ENCODE measurements at places on chromosomes 6 and 20.

DNA sequence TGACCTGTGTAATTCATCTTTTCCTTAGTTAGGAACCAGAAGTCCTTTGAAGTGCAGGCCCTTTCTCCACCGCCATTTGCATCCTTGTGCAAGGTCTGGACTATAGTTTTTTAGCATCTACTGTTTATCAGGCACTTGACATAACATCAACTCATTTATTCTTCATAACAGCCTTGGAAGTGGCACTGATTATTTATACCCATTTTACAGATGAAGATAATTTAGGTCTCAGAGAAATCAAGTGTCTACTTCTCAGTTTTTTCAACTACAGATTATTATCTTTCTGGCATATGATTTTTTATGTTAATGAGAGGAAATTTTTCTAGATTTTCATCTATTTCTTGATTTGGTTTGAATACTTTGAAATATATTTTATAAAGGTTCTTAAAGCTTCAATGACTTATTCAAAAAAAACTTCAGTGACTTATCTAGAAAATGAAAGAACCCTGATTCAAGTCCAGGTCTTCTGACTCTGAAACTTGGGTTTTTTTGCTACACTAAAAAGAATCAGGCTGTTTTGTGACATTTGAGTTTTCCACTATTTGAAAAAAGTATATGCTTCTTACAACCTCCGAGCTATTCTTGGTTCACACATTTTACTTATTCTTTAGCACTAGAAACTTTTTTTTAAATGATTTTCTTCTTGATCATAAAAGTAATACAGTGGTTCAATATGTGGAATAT lies 3.1 kb upstream of the UBE2J1 start:
- no peaks in the 10 kb centered on the region for H3K27me3 ChIP-seq
- H3K27ac ChIP-seq = no peak overlapping the region

- no peak overlapping the region for H3K27ac ChIP-seq
- H3K36me3 ChIP-seq = peaks cover 1% of the 10 kb centered on the region
- peaks cover 7% of the 10 kb centered on the region for H3K27me3 ChIP-seq
- H3K4me1 ChIP-seq = peaks cover 7% of the 10 kb centered on the region
These were observed 67.6 kb downstream of the BLOC1S5 start for GRCh38 chr6:7996538-7997111.

GRCh38 chr6:3915076-3915791 lies 66.1 kb downstream of the FAM50B start:
- no peak for DNase-seq
- no peak overlapping the region for H3K27ac ChIP-seq
- peaks cover 7% of the 10 kb centered on the region for H3K27me3 ChIP-seq
- no peaks in the 10 kb centered on the region for H3K36me3 ChIP-seq
- H3K4me1 ChIP-seq = peaks cover 12% of the 10 kb centered on the region

GRCh38 chr6:147279427-147279826 lies 75.2 kb downstream of the STXBP5 start:
- no peaks in the 10 kb centered on the region for H3K27me3 ChIP-seq
- no peak overlapping the region for H3K27ac ChIP-seq
- DNase-seq = no peak

DNA sequence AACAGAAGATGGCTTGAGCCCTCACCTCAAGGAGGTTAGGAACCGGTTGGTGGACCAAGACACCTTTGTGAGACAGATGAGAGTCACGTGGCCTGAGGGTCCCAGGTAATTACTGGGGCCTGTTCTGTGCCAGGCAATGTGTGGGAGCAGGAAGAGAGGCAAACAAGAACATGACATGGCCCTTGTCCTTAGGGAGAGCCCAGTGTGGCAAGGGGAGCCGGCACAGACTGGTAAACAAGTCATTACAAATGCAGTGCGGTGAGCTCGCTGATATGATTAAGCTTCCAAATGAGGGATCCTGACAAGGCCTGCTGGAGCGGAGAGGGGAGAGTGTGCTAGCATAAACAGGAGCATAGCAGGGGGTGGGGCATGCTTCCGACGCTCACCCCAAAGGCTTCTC lies 55.6 kb downstream of the ZNF831 start:
- H3K27me3 ChIP-seq = peaks cover 61% of the 10 kb centered on the region
- H3K4me1 ChIP-seq = peaks cover 21% of the 10 kb centered on the region
- no peak for DNase-seq
- no peak overlapping the region for H3K27ac ChIP-seq
- no peak overlapping the region for H3K4me3 ChIP-seq

DNA sequence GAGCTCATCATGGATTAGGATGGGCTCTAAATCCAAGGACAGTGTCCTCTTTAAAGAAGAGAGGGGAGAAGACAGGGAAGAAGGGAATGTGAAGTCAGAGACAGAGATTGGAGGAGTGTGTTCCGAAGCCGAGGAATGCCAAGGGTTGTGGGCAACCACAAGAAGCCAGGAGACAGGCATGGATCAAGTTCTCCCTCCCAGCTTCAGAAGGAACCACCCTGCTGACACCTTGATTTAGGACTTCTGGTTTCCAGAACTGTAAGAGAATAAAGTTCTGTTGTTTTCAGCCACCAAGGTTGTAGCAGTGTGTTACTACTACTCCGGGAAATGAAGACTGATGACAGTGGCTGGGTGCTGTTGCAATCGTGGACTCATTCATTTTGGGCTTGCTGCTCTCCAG lies 120.1 kb downstream of the RPS12 start:
- peaks cover 8% of the 10 kb centered on the region for H3K27me3 ChIP-seq
- peaks cover 12% of the 10 kb centered on the region for H3K4me1 ChIP-seq
- no peak overlapping the region for H3K27ac ChIP-seq
- no peak for DNase-seq

DNA sequence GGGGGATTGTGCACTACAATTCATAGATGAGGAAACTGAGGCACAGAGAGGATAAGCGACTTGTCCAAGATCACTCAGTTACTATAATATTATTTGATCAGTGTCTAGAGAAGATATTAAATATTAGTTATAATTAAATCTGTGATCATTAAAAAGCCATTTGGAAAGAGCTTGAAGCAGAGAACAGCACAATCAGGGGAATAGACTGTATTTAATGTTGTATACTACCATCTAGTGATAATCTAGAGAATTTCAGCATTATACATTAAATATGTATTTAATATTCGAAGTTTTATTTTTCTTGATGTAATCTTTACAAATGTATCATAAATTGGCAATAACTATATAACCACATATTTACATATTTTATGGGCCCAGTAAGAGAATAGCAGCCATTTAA lies 20.1 kb upstream of the MTCL3 start:
- peaks cover 3% of the 10 kb centered on the region for H3K27me3 ChIP-seq
- DNase-seq = no peak
- no peaks in the 10 kb centered on the region for H3K4me1 ChIP-seq
- H3K36me3 ChIP-seq = no peaks in the 10 kb centered on the region

DNA sequence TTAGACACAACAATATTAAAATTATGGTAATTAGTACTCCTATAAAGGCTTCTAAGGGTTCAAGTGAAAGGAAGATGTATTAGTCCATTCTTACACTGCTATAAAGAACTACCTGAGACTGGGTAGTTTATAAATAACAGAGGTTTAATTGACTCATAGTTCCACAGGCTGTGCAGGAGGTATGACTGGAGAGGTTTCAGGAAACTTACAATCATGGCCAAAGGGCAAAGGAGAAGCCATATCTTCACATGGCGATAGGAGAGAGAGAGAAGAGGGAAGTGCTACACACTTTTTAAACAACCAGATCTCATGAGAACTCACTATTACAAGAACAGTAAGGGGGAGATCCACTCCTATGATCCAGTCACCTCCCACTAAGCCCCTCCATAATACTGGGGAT lies 52.9 kb downstream of the TINAG start:
- H3K4me1 ChIP-seq = no peaks in the 10 kb centered on the region
- DNase-seq = no peak
- no peaks in the 10 kb centered on the region for H3K36me3 ChIP-seq
- no peaks in the 10 kb centered on the region for H3K27me3 ChIP-seq
- H3K27ac ChIP-seq = no peak overlapping the region
- H3K4me3 ChIP-seq = no peak overlapping the region

GRCh38 chr6:136846046-136846445 lies 23.7 kb downstream of the PEX7 start:
- H3K4me3 ChIP-seq = no peak overlapping the region
- H3K4me1 ChIP-seq = peaks cover 3% of the 10 kb centered on the region
- DNase-seq = no peak
- no peak overlapping the region for H3K27ac ChIP-seq
- H3K27me3 ChIP-seq = no peaks in the 10 kb centered on the region
- H3K36me3 ChIP-seq = peaks cover 35% of the 10 kb centered on the region

- peaks cover 3% of the 10 kb centered on the region for H3K4me1 ChIP-seq
- H3K4me3 ChIP-seq = no peak overlapping the region
- no peaks in the 10 kb centered on the region for H3K27me3 ChIP-seq
- DNase-seq = no peak
- peaks cover 7% of the 10 kb centered on the region for H3K36me3 ChIP-seq
These were observed 13.6 kb downstream of the LRRC73 start for GRCh38 chr6:43496370-43497128.

GRCh38 chr6:71533939-71534379 lies 245.3 kb downstream of the OGFRL1 start:
- no peak overlapping the region for H3K27ac ChIP-seq
- no peaks in the 10 kb centered on the region for H3K36me3 ChIP-seq
- H3K4me1 ChIP-seq = peaks cover 13% of the 10 kb centered on the region
- no peaks in the 10 kb centered on the region for H3K27me3 ChIP-seq

DNA sequence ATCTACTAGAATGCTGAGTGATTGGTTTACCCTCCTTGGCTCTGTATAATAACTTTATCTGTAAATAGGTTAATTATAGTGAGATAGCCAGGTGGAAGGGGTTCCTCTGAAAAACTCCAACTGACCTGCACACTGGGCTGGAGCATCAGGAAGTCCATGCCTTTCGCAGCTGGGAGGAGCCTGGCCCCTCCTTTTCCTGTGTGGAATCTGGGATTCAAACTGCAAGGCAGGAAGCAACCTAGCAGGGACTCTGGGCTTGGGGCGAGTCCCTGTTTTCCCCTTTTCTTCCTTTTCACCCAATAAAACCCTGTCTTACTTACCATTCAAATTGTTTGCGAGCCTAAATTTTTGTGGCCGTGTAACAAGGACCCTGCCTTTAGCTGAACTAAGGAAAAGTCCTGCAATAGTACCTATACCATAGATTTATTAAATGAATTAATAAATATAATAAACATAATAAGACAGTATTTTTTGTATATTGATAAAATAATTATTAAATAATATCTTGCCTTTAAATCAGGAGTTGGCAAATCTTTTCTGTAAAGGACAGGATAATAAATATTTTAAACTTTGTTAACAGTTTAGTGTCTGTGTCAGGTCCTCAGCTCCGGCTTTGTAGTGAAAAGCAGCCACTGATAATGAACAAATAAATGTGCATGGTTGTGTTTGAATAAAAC lies 406.2 kb upstream of the MMS22L start:
- H3K4me1 ChIP-seq = no peaks in the 10 kb centered on the region
- DNase-seq = no peak
- no peak overlapping the region for H3K27ac ChIP-seq
- no peaks in the 10 kb centered on the region for H3K36me3 ChIP-seq

- DNase-seq = no peak
- no peak overlapping the region for H3K27ac ChIP-seq
- H3K36me3 ChIP-seq = no peaks in the 10 kb centered on the region
- peaks cover 79% of the 10 kb centered on the region for H3K27me3 ChIP-seq
- H3K4me1 ChIP-seq = peaks cover 11% of the 10 kb centered on the region
These were observed 79.0 kb downstream of the PSMG4 start for GRCh38 chr6:3337521-3338350.

GRCh38 chr6:11208267-11208666 lies 24.2 kb downstream of the NEDD9 start:
- no peak overlapping the region for H3K27ac ChIP-seq
- H3K36me3 ChIP-seq = peaks cover 21% of the 10 kb centered on the region
- peaks cover 2% of the 10 kb centered on the region for H3K27me3 ChIP-seq
- DNase-seq = no peak

DNA sequence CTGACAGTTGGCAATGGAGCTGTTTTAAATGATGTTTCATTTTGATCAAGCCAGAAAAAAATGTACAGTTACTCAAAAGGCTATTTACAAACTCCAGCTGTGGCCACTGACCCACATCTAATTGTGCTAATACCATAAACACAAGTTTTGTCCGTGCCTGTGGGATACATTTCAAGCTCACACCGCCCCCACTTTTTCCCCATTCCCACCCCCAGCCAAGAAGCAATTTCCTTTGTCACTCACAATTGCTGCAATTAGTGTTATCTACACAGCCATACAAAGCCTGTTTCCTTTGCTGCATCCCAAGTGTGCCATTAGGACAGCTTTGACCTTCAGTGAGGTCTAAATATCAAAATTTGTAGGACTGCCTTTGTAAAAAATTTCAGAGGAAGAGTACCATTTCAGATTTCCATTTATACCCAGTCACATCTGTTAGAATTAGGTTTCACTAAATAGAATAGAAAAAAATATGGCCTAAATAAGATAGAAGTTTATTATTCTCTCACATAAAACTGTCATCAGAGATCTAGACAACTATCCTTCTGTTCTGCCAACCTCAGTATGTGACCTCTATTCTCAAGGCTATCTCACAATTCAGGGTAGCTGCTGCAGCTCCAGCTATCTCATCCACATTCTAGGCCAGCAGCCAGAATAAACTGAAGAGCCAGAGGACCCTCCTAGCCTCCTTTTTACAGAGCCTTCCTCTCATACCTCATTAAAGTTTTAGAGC lies 202.6 kb downstream of the NFATC2 start:
- DNase-seq = no peak
- no peaks in the 10 kb centered on the region for H3K4me1 ChIP-seq
- no peaks in the 10 kb centered on the region for H3K36me3 ChIP-seq
- H3K27me3 ChIP-seq = peaks cover 7% of the 10 kb centered on the region
- no peak overlapping the region for H3K27ac ChIP-seq
- no peak overlapping the region for H3K4me3 ChIP-seq

- no peak overlapping the region for H3K27ac ChIP-seq
- peaks cover 2% of the 10 kb centered on the region for H3K27me3 ChIP-seq
- H3K36me3 ChIP-seq = no peaks in the 10 kb centered on the region
- no peak overlapping the region for H3K4me3 ChIP-seq
These were observed 446.0 kb downstream of the QKI start for GRCh38 chr6:163860287-163861081.

GRCh38 chr6:85484948-85485347 lies 35.1 kb downstream of the NT5E start:
- DNase-seq = no peak
- peaks cover 2% of the 10 kb centered on the region for H3K36me3 ChIP-seq
- peaks cover 6% of the 10 kb centered on the region for H3K4me1 ChIP-seq
- no peak overlapping the region for H3K27ac ChIP-seq
- H3K4me3 ChIP-seq = no peak overlapping the region
- no peaks in the 10 kb centered on the region for H3K27me3 ChIP-seq

- no peak for DNase-seq
- peaks cover 20% of the 10 kb centered on the region for H3K27me3 ChIP-seq
- no peak overlapping the region for H3K27ac ChIP-seq
- peaks cover 6% of the 10 kb centered on the region for H3K4me1 ChIP-seq
- no peak overlapping the region for H3K4me3 ChIP-seq
These were observed 2.3 kb upstream of the EPB41L1 start for GRCh38 chr20:36152261-36152660.

Measured in progenitor cell of endocrine pancreas (in vitro differentiated cells).